Stimulated activated CD4-positive, alpha-beta T cell treated with anti-CD3 and anti-CD28 coated beads, Interleukin-15, amount 100 ng/mL, for 48 hours (primary cell): ENCODE measurements at places on chromosomes 3 and 15.

DNA sequence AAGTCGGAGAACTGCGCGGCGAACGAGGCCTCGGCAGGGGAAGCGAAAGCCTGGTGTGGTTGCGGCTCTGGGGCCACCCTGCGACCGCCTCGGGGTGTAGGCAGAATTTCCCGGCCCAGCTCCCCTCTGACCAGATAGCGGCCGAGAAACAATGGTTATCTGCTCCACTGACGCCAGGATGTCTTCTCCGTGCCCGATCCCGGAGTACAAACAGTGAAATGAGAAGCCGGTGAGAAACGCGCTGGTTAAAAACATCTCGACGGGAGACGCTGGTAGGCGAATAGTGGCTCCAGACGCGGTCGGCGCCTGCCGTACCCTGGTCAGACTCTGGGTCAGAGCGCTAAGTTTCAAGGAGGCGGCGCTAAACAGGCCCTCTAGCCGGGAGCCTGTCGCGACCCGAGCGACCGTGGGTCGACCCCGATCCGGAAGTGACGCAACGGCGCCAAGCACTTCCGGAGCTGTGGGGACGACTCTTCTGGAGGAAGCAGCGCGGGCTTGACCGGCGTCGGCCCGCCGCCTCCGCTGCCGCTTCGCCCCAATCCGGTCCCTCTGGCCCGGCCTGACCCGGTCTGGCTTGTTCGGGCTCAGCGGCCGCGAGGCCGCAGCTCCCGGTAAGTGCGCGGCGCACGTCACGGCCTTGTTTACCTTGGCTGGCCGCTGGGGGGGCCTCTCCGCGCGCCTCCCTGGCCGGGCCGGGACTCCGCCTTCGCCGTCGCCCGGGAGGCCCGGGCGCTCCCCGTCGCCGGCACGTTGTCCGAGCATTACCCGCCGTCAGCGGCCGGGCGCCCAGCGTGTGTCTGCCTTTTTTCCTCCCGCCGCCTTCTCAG, at the start of gene ARIH2:
ARIH2 (plus strand) TSS at position 455 of the 827 bp plus-strand sequence. CDS start 8,717 bp downstream, outside the sequence.
- peak; percentile 83 for DNase-seq

DNA sequence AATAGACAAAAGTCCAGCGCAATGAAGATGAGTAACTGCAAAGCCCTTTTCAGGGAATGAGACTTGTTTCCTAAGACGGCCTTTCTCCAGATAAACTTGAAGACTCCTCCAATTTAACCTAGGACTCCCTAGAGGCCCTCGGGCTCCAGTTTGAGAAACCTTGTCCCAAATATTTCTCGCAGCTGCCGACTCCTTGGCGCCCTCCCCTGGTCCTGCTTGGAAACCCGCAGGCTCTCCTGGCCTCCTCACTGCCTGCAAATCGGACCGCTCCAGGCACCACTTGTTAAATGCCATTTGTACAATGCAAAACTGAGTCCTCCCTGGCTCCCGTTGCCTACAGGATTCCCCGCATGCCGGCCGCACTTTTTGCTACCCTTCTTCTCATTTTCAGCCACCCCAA, 36.8 kb downstream of the MUC4 start:
- no peak for DNase-seq

GRCh38 chr3:131561511-131561910, 58.7 kb upstream of the MRPL3 start:
- DNase-seq = no peak

DNA sequence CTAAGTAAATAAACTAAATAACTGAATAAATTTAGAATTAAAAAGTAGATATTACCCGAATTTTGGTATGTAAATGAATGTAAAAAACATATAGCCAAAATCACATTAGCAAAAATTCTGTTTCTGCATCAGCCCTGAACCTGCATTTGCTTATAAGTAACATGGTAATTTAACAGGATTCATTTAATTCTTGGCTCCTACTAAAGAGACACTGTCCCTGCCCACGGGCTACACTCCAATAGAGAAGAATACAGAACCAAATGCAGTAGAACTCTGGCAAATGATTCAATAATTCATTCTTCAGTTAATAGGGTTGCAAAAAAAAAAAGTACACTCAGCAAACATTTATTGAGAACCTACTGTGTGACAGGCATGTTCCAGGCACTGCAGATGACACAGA, 20.8 kb upstream of the CNBP start:
- no peak for DNase-seq

DNA sequence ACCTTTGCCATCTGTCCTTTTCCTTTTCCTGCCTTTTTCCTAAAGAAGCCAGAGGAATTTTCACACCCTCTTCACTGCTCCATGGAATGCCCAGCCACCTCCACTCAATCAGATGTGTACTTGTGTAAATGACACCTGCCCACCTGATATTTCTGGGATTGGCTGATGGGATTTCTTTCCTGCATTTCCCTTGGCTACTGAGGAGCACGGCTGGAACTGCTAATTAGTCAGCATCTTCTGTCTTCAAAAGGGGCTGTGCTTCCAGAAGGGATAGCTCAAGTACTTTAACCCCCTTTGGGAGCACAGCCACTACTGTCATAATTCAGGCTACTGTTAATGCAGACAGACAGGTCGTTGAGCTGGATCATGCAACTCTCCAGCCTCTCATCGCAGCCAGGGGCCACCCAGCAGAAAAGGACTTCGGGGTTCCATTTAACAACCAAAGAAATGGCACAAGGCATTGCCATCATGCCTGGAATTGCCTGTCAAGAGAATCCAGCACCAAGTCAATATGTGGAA, 38.6 kb downstream of the MGLL start:
- no peak for DNase-seq

GRCh38 chr15:49094923-49095322, 48.7 kb upstream of the SECISBP2L start:
- no peak for DNase-seq

- DNase-seq = no peak
Observed at GRCh38 chr3:95813244-95813643, 1001.1 kb upstream of the EPHA6 start.

DNA sequence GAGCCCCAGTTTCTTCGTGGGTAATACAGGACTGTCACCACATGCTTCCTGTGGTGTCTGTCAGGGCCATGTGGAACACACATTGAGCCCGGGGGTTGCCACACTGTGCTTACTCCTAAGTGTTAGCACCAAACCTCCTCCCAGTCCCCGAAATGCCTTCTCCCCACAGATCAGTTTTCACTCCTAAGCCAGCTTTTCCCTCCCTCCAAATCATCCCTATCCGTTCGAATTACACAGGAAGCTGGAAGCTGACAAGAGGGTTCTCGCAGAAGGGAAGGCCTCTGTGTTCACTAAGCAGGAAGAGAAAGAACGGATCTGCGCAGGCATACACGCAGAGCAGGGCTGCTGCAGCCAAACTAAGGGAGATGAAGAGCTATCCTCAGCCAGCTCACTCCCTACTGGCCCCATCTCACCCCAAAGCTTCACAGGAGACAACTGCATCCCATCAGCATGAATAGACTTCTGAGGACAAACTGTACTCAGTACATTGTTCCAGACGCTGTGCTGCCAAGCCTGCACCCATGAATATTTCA, 32.3 kb downstream of the XXYLT1 start:
- no peak for DNase-seq

GRCh38 chr3:37856381-37856780, 5.3 kb upstream of the CTDSPL start:
- no peak for DNase-seq

DNA sequence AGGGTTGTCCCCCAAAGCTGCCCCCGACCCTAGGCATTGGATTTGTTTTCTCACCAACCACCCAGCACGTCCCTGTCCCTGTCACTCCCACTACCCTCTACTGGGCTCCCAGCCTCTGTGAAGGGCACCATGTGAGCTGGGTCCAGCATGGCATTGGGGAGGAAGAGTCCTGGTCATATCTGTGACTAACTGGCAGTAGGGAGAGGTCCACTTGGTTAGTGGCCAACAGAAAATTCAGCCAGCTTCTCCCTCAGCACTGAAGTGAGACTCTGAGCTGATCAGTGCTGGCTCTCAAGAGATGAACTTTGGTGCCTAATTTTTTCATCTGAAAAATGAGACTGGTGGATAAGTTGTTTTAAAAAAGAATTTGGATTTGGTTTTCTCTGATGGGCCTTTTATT, 11.3 kb upstream of the KIF23 start:
- DNase-seq = no peak

GRCh38 chr3:146307456-146307725, 56.5 kb upstream of the PLSCR4 start:
- no peak for DNase-seq

GRCh38 chr15:77187751-77188464, 117.0 kb upstream of the TSPAN3 start:
- DNase-seq = no peak

- DNase-seq = no peak
Observed at GRCh38 chr15:80554560-80554959, 140.6 kb upstream of the ABHD17C start.

DNA sequence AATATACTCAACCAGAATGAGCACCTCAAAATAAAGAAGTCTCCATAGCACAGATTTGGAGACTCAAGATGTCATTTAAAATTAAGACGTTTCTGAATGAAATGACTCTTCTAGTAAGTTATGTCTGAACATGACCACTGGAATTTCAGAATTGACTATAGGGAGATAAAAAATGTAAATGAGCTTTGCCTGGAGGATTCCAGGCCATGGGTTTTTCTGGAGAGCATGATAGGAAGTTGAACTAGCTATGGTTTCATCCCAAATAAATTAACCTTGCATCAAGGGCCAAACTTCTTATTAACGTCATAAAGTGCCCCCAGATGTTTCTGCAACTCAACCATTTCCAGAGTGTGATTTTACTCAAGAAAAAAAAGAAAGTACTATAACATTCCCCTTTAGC, 222.6 kb upstream of the NR2F2 start:
- no peak for DNase-seq

DNA sequence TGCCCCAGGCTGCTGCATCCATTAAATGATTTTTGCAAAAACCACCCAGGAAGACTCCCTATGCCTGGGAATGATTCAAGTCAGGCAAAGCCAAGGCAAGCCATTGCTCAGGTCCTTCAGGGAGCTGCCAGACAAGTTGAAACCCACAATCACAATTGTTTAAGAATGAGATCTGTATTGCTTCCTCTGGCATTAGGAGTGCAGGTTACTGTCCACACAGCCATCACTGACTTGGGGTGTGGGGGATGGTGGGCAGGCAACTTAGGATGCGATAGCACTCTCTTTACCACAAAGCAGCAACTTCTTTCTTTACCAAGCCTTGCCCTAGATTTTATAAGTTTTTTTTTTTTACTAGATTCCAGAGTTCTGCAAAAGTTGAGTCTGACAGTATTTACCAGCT, 15.0 kb upstream of the IL20RB start:
- DNase-seq = no peak
